ENCODE measurements at places on chromosomes 11 and 22.
A peak's percentile ranks its signal among the peaks of the same experiment; 100 is the strongest.

- no peak for DNase-seq
These were observed 47.9 kb upstream of the ADORA2A start for GRCh38 chr22:24379536-24379935.

DNA sequence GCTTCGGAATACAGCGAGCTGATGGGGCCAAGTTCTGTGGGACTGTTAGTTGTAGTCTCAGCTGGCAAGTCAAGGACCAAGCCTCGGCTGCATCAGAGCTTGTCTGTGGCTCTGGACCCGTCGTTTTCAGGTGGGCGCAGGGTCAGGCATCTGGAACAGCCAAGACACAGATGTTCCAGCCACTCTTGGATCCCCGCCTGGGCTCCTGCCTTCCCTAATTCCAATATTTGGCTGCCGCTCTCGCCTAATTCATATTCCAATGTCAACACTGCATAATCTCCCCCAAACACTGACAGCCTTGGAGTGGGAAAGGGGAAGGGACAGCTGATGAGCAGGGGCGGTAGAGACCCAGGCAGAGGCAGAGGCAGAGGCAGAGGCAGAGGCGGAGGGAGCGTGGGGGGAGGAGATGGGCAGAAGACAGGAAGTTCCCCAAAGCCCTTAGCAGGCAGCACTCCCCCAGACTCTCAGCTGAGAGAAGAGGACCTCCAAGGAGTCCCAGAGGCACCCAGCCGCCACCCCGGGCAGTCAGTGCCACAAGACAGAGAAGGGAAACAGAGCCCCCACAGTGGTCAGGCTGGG, 49.6 kb upstream of the SLC35C1 start:
- DNase-seq, result no peak

DNA sequence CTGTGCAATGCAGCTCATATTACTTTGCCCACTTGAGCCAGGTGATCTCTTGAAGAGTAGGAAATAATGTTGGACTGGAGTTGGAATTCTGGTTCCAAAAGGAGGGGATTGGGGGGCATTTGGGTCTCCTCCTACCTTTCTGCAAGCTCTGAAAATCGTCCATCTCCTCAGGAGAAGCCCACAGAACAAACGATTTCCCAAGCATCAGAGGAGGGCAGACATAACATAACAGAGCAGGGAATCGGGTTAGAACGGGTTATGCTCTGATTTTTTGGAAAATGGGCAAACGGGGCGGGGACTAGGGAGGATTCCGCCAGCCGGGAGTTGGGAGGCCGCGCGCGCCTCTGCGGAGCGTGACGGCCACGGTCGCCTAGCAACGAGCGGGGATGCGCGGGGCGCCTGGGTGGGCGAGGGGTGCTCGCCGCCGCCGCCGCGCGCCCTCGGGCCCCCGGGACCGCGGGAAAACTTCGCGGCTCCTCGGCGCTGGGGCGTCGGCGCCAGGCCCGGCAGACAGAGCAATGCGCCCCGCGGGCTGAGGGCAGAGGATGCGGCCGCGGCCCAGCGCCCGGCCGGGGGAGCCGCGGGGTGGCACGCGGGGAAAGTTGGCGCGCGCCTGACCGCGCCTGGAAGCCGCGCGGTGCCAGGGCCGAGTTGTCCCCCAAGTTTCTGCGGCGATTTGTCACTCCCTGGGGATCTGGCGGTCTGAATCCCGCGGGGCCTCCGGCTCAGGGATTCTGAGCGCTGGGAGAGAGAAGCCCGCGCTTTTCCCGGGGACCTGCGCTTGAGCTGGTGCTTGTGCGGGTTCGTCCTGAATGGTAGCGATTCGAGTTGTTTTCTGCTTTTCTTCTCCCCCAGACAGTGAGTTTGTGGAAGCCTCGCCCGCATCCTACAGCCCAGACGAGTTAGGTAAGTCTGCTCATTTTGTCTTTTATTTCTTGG, 27.8 kb upstream of the AMOTL1 start:
- DNase-seq, result no peak

DNA sequence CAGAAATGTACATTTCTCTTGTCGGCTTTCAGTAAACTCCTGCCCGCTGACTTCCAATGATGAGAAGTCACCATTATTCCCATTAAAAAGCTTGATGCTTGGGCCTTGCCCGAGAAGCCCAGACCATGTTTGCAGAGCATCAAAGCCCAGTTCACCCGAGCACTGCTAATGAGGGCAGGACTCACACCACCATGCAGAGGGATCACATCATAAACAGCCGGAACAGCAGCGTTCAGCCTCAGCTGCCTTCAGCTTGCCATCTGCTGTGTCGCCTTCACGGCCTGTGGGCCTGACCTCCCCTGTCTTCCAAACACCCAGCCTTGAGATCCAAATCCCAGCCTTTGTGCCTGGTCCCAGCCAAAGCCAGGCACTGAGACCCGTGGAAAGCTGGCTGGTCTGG, 105.4 kb upstream of the CSNK2A3 start:
- DNase-seq, result no peak

GRCh38 chr22:39965748-39966147, 5.6 kb downstream of the TMA7B start:
- DNase-seq, result no peak

- no peak for DNase-seq
These were observed 3.7 kb upstream of the MUC5AC start for GRCh38 chr11:1153951-1154493.

DNA sequence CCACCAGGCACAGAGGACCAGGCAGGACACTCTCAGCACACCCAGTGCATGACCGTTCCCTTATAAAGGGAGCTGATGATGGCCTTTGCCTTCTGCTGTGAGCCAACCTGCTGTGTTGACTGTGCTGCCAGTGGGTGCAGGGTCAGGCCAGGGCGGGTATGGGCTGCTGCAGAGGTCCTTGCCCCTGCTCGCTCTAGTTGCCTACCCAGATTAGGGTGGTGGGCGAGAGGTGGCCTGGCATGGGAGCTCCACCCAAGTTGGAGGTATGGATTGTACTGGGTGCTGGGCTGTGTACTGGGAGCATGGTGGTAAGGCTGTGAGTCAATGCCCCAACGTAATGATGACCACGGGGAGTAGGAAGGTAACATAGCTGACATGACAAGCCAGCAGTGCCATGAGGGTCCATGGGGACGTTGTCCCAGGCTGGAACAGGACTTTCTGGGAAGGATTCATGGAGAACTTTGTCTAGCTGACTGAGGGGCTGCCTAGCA, 24.5 kb upstream of the CYP2D6 start:
- DNase-seq, result no peak

GRCh38 chr11:119115484-119116234, 5.7 kb upstream of the HINFP start:
- DNase-seq, result peak; percentile 22

DNA sequence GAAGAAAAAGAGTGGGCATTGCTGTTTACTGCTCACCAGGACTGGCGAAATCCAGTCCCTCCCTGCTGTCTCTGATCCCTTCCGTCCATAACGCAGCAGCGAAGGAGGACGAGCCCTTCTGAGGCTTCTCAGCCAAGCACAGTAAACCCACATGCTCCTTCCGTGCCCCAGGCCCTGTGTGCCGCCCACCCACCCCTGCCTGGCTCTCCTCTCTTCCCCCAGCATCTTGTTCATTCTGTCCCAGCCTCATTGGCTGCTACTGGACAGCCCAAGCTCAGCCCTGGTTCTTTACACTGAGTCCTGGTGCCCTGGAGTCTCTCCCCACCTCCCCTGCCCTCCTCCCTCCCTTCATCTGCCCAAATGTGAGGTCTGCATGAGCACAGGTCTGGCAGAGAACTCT, 559.7 kb downstream of the BRD1 start:
- DNase-seq, result no peak

- no peak for DNase-seq
These were observed 91.6 kb downstream of the ATXN10 start for GRCh38 chr22:45763236-45763624.
